COR-L47 (cell line): ENCODE measurements at places on chromosomes 6 and 20.
A peak's percentile ranks its signal among the peaks of the same experiment; 100 is the strongest.

DNA sequence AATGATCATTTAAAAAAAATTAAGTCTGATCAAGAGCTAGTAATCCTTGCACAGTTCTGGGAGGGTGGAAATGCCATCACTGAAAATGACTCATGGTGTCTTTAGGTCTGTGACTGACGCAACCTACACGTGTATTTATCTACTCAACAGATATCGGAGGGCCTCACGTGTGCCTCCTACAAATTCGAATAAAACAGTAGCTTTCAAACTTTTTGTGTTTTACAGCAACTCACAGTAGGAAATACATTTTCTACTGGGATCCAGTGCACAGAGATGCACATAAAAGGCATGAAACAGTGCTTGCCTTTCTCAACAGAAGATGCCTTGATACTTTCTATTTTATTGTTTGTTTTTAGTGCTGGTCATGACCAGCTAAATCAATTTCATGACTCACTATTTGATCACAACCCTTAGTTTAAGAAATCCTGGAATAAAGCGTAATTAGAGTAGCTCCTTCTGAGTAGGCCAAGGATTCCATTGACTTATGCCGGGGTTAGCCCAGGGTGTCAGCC is 210.0 kb upstream of the SNX9 start:
- DNase-seq = no peak

GRCh38 chr6:111973118-111973761 is 80.7 kb upstream of the CCN6 start:
- DNase-seq = no peak

GRCh38 chr20:50277460-50278376 is 87.1 kb downstream of the CEBPB start:
- DNase-seq = no peak

- no peak for DNase-seq
Measured at GRCh38 chr6:151027295-151027747, 161.8 kb downstream of the MTHFD1L start.

DNA sequence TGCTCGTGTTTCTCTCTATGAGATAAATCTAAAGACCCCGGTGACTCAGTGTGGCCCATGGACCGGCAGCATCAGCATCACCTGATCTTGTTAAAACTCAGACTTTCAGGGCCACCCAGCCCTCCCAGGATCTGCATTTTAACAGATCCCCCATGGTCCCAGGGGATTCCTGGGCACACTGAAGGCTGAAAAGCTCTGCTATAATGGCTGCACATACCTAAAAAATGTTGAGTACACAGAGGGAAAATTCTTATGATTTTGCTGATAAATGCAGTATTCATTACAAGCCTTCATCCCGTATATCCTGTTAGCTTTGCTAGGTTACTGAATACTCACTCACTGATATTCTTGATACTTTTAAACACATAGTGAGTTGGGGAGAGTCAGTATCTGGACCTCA is 200.5 kb downstream of the MYLK4 start:
- no peak for DNase-seq

DNA sequence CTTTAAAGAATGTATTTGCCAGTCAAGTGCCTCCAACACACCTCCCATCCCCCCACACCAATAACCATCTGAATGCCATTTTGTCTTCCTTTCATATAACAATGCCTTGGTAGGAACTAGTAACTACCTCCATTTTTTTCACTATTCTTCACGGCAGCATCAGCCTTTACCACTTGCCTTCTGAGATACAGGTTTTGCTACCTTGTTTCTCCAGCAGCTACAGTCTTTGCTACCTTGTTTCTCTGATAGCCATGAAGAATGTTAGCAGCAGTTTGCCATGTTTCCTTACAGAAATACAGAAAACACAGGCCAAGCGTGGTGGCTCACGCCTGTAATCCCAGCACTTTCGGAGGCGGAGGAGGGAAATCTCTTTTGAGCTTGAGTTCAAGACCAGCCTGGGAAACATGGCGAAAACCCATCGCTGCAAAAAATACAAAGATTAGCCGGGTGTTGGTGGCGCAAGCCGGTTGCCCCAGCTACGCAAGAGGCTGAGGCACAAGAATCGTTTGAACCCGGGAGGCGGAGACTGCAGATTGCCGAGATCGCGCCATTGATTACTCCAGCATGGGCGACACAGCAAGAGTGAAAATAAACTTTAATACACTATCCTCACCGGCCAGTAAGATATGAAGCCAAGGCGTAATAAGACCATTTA is 100.9 kb downstream of the HFE start:
- DNase-seq = no peak

DNA sequence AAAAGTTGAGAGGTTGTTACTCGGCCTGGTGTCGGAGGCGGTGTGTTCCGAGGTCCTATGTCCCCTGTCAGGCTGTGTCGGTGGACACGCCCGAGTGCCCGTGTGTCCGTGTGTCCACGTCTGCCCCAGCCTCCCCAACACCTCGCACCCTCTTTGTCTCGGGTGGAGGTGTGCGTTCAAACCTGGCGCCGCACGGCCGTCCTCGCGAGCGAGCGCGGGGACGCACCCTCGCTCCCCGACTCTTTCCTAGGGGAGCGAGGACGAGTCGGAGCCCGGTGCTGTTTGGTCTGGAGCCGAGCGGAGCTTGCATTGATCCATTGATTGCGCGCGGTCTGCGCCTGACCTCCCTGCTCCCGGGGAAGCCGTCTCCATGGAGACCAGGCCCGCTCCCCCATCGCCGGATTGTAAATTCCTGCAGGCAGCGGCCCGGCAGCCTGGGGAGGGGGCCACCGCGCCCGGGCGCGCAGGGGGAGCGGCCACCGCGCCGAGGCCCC is 411 bp upstream of the SCUBE3 start:
- DNase-seq = no peak

GRCh38 chr20:14441201-14441600 is 103.8 kb upstream of the FLRT3 start:
- DNase-seq = no peak

DNA sequence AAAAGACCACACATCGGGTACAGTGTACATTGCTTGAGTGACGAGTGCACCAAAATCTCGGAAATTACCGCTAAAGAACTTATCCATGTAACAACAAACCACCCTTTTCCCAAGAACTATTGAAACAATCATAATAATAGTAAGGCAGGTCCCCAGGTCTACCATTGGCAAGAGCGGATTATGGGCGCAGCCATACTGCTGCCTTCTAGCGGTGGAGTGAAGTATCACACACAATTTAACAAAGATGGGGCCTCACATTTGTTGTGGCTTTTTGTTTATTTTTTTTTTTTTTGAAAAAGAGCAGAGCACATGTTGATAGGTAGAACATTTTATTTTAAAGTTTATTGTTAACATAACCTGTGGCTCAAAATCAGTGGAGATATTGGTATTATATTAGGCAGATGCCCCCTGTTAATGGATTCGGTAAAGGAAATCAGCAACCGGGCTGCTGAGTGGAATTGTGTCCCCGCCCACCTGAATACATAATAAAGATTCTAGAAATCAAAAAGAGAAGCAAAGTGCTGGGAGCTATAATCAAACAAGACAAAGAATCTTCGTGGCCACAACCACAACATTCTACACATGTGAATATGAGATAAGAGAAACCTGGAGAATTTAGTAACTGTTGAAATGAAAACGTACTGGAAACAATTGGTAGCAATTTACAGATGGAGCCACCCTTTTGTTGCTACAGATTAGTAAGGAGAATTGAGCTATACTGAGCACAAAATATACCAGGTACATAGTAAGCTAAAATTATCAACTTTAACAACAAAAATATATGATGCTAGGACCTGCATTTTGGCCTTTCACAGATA is 94.2 kb upstream of the EXOC2 start:
- DNase-seq = peak; percentile 30

DNA sequence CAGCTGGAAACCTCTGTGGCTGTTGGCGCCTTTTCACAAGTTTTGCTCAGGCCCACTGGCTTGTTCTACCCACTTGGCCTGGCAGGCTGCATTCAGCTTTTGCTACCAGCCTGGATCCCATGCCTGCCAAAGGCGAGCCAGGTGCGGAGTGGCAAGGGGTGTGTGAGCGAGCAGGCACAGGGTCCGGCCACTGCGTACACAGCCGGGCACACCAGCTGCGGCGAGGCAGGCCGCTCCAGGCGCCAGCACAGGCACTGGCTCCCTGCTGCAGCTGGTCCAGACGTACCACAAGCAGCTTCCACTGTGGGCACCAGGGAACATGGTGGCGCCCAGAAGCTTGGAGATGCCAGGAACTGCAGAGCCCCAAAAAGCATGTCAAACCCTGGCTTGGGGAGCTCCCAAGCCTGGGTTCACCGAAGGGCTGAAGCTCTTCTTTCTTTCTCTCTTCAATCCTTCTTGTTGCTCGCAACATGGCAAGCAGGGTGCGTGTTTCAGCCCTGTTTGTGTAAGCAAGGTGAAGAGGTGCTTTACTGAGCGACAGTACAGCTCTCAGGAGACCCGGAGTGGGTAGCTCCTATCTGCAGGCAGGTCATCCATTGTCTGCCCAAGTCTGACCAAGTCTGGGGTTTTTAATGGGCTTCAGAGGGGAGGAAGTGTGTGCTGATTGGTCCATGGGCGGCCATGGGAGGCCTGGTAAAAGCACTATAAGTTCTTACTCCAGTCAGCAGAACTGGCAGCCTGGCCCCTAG is 32.6 kb upstream of the GRM4 start:
- DNase-seq = no peak

GRCh38 chr20:33549229-33549999 is 59.5 kb downstream of the CBFA2T2 start:
- no peak for DNase-seq

- no peak for DNase-seq
Measured at GRCh38 chr6:43493833-43494232, 16.3 kb downstream of the LRRC73 start.

- DNase-seq = no peak
Measured at GRCh38 chr6:63529498-63529897, 42.8 kb upstream of the LOC128125822 start.

GRCh38 chr6:156651486-156651885 is 125.7 kb upstream of the ARID1B start:
- DNase-seq = no peak

DNA sequence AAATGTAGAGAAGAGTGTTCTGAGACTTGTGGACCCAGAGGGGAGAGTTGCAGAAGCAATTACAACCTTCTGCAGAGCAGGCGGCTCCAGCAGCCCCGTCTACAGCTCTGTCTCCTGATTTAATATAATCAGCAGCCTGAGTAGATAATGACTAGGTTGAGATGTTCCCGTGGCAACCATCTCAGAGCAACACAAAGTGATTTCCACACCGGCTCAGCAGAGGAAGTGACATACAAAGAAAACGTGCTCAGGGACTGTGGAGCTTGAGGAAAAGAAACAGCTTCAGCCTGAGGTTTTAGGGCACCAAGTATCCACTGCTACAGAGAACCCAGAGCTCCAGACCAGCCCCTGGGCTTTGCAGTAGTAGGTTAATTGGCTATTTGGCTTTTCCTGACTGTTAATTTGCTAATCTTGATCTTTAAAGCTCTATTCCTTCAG is 136.4 kb downstream of the MTFR2 start:
- DNase-seq = peak; percentile 89

DNA sequence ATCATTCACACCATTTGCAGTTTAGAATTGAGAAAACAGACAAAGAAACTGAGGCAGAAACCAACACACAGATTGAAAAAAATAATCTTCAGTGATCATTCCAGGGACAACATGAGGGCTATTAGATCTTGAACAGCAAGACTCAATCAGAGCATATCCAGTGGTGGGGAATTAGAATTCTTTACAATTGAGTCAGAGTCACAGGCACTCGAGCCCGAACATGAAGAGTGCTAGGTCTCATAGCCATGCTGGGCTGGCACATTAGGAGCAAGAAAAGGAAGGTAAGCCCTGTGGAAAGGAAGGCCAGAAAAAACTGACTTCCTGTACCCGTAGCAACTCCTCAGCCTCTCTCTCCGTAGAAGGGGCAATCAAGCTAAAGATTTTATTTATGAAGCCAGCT is 419.9 kb downstream of the HAO1 start:
- no peak for DNase-seq

DNA sequence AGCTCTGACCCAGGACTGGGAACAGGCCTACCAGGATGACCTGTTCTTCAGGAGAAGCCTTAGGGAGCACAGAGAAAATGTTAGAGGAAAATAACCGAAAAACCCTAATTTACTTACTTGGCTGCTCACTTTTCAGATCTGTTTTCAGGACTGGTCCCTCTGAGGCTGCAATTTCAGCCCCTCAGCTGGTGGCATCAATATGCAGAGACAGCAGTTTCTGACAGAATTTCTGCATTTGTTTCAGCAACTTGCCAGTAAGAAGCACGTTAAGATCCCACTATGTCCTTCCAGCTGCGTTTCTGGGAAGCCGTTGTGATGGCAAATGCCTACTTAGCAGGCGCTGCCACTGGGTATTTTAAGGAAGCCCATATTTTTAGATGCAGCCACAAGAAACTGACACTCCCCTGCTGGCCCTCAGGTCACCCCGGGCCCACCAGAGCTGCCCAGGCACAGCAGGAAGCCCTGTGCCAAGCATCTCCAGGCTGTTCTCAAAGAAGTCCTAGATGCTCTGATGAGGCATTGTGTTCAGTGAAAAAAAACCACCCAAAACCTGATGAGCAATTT is 7.5 kb downstream of the YTHDF1 start:
- no peak for DNase-seq

GRCh38 chr20:53918949-53919361 is 151.4 kb downstream of the BCAS1 start:
- no peak for DNase-seq

DNA sequence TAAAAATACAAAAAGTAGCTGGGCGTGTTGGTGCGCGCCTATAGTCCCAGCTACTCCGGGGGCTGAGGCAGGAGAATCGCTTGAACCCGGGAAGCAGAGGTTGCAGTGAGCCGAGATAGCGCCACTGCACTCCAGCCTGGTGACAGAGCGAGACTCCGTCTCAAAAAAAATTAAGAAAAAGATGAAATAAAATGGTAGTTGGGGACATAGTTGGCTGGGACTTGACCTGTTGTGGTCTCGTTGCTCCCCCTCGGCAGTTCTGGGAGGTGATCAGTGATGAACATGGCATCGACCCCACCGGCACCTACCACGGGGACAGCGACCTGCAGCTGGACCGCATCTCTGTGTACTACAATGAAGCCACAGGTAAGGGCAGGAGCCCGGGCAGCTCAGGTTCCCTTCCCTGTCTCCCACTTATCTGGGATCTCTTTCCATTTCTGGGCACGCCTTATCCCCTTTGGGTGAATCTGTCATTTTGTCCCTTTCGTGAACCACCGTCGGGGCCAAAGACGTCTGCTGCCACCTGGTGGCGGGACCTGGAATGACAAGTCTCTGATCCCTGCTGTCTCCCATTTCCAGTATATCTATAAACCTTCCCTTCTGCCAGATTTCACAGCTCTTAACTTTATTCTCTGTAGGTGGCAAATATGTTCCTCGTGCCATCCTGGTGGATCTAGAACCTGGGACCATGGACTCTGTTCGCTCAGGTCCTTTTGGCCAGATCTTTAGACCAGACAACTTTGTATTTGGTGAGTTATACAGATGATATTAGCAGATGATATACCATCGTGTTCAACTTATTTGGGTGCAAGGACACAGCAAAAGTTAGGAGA is 2.3 kb downstream of the TUBB start:
- DNase-seq = peak; percentile 53

DNA sequence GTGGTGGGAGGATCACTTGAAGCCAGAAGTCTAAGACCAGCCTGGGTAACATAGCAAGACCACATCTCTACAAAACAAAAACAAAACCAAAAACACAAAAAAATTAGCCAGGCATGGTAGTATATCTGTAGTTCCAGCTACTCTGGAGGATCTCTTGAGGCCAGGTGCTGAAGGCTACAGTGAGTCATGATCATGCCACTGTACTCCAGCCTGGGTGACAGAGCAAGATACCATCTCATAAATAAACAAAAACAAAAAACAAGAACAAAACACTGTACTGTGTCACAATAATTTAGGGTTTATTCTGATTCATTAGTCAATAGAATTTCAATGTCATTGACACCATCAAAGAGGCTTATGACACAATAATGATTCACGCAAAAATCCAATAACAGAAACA is 1121.7 kb upstream of the MAP3K7 start:
- DNase-seq = no peak
